ENCODE measurements at places on chromosomes 2 and 18.

- DNase-seq: no peak
These were observed 238.5 kb downstream of the MTX2 start for GRCh38 chr2:176507786-176508185.

DNA sequence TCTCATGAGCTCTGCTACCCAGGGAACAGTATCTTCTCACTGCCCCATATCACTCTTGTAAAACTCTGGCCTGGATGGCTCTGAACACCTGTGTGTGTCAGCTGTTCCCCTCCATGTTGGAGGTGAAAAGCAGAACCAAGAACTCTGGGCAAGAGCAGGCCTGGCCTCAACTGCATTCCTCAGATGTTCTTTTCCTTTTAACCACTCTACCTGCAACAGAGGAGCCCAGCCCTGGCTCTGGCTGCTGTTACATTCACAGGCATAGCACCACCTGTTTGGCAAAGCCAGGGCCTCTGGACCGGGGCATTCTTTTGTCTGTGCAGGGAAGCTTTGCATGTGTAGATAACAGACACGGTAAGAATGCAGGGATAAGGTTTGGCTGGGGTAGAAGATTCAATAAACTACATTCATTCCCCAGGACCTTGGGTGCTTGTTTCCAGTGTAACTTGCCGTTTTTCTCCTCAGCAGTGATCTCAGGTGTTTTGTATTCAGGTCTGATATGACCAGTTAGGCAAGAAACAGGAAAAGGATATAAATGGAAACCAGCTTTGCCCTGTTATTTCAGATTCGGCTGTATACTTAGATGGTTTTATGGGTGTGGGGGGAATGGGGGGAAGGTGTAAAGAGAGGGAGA is 95.1 kb downstream of the SPTBN1 start:
- no peak for DNase-seq

- DNase-seq: no peak
These were observed 102.5 kb upstream of the ITPRID2 start for GRCh38 chr2:181788897-181789555.

DNA sequence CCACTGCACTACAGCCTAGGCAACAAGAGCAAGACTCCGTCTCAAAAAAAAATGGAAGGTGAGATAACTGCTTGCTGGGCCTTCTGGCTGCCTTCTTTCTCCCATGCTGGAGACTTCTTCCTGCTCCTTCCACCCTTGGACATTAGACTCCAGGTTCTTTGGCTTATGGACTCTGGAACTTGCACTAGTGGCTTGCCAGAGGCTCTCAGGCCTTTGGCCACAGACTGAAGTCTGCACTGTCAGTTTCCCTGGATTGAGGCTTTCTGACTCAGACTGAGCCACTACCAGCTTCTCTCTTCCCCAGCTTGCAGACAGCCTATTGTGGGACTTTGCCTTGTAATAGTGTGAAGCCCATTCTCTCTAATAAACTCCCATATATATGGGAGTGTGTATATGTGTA is 118.5 kb upstream of the SLC14A2 start:
- DNase-seq: no peak

Data from omental fat pad (tissue), 4 donors.